SK-N-SH (cell line): ENCODE measurements at places on chromosomes 7 and 10.

DNA sequence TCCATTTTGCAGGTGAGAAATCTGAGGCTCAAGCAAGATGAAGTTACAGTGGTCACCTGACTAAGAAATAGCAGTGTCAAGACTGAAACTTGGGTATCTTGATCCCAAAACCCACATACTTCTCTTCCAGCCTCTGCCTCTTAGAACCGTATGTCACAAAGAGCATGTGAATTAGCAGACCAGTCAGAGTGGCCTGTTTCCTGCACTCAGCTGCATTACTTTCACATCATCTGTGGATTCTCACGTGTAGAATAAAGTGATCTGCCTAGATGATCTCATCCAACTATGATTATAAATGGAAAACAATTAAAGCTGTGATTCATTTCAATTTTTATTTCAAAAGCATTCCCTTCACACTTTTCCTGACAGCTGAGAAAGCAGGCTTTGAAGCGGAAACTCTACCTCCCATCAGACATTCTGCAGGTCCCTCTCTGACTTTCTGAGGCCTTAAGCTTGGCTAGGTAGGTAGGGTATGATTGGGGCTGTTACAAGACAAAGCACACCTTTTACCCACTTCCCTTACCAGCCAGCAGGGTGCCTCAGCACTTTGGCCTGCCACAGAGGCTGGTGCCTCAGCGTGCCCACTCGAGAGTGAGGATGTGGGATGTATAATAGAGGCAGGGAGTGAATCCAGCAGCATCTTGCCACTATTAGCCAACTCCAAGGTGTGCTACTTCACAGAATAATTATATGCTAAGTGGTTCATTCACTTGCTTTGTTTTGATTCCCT is 70.2 kb upstream of the PDE1C start:
- DNase-seq = no peak

DNA sequence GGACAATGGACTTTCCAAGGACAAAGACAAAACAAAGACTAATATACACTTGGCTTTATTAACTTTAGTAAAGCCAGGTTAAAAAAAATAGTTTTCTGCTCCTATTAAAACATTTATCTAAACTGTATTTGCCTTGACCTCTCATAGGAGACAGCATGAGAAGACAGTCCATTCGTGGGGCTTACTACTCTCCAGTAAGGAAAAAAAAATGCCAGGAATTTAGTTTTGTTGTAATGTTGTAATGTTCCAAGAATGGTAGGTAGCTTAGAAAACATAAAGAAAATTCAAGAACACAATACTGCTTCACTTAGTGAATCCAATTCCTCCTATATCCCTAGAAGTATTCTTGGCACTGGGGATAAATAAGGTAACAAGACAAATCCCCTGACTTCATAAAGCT is 81.7 kb downstream of the KMT2C start:
- DNase-seq = no peak

- DNase-seq = no peak
Measured at GRCh38 chr7:157952050-157952667, 615.4 kb downstream of the DNAJB6 start.

DNA sequence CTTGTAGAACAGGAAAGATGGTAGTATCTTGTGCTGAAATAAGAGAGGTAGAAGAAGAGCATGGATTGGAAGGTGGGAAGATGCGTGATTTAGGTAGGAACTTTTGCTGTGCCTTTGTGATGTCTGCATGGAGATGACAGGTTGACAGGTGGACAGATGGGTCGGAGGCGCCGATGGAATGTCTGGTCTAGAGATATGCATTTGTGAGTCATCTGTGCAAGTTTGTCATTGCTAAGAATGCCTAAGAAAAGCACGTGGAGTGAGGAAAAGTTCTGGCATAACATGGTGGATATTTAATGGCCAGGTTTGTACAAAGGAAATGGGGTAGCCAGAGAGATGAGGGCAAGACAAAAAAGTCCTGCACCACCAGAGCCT is 76.0 kb upstream of the ARMC3 start:
- DNase-seq = no peak

- peak; percentile 69 for DNase-seq
Measured at GRCh38 chr7:93055543-93056107, 62.2 kb downstream of the SAMD9 start.

GRCh38 chr7:91181949-91182348 is 82.3 kb upstream of the FZD1 start:
- no peak for DNase-seq

GRCh38 chr10:81600185-81600584 is 274.8 kb upstream of the NRG3 start:
- no peak for DNase-seq

DNA sequence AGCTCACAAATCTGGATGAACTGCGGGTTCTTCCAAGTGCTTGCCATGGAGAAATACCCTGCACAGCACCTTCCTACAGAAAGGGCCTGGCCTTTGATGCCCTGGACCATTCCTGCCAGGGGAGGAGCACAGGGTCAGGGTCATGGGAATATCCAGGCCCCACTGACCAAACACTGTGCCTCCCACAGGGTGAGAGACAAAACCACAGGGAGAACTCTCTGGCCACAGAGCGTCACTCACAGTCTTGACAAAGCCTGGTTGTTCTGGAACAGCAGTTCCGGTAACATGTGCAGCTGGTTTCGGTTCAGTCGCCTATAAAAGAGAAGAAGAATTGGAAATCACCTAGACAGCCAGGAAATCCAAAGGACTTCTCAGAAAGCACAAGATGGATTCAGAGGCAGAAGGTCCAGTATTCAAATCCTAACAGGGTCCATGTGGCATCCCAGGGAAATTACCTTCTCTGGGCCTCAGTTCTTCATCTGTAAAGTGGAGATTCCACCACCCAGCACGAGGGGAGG is 28.1 kb downstream of the SLIT1 start:
- no peak for DNase-seq

- no peak for DNase-seq
Measured at GRCh38 chr7:45057878-45058277, 30.9 kb downstream of the NACAD start.

DNA sequence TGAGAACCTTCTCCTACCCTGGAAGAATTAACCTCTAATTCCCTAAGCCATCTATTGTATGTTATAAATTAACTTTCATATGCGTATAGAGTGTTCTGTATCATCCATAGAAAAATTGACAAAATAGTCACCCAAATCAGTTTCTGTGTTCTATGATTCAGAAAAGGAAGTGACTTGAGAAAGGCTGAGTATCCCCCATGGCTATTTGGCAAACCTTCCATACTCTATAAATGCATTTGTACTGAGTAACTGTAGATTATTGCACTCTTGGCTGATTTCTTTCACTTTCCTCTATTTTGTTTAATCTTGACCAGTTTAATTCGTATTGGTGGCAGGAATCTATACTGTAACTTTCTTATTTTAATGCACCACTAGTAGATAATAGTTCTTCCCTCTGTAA is 182.2 kb downstream of the HTR7 start:
- no peak for DNase-seq

DNA sequence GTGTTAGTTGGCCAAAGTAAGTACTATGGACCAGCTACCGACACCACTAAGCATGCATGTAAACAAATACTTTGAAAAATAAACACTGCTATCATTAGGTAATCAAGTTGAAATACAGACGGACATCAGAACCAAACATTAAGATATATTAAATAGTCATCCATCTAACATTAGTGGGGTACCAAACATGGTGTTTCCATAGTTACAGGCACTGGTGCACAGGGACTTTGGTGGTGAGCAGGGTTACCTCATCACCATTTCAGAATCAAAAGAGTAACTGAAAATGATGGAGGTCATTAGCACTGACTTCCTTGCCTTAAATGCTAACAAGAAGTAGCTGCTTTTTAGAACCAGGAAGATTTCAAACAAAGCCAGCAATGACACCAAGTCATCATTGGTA is 23.9 kb downstream of the EBLN1 start:
- no peak for DNase-seq

GRCh38 chr10:82544377-82544776 is 669.4 kb downstream of the NRG3 start:
- no peak for DNase-seq

GRCh38 chr10:114698271-114699061 is 40.4 kb upstream of the ABLIM1 start:
- DNase-seq = no peak

DNA sequence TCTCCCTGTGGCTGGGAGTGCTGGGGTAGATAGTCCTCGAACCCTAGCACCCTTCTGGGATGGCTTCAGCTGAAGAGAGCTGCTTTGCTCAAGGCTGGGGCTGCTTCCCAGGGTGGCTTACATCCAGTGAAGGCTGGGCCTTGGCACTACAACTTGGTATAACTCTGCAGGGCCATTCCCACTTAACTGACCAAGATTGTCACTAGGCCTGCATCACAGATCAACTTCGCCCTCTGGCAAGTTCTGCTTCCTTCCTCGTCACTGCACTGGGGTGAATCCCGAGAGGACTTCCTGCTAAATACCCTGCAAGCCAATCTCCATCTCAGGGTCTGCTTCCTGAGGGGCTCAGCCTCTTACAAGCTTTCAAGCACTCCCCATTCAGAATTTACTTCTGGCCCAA is 195.2 kb downstream of the DOCK4 start:
- no peak for DNase-seq

- no peak for DNase-seq
Measured at GRCh38 chr7:152014722-152015121, 10.8 kb upstream of the GALNT11 start.

DNA sequence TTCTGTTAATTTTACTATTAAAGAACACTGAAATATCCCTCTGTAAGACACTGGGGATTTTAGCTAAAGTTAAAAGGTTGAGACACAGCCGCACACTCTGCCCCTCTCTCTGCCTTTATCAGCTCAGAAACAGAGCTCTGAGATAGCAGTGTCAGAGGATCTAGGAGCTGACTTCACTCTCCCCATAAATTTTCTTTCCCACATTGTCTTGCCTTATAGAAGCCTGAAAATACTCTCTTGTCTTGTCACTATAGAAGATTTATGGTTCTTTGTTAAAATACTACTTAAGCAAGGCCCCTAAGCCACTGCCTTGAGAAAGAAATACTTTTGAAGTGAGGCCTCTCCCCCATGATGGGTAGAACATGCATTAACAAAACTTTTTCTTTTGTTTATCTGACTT is 105.7 kb upstream of the C10orf90 start:
- no peak for DNase-seq
